ENCODE measurements at places on chromosomes 12 and 14.

- no peak for DNase-seq
These were observed 233.8 kb upstream of the SEL1L start for GRCh38 chr14:81767266-81767995.

DNA sequence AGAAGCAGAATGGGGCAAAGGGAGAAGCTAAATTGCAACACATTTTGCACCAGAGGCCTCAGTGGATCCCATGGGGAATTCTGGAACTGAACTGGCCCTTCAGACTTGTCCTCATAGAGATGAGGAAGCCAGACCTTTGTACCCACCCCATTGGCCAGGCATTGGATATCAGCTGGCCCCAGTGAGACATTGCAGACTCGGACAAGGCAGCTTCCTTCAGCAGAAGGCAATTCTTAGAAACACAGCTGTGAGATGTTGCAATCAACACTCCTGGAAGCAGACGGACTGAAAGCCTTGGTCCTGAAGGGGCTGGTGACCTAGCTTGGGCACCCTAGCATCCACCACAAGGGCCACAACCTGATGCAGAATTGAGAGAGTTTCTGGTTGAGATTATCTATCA, 218.1 kb downstream of the MSRB3 start:
- no peak for DNase-seq

- DNase-seq, result no peak
These were observed 537 bp downstream of the NFE2 start for GRCh38 chr12:54300225-54300731.

GRCh38 chr14:86613126-86613525, 1083.2 kb downstream of the FLRT2 start:
- no peak for DNase-seq

DNA sequence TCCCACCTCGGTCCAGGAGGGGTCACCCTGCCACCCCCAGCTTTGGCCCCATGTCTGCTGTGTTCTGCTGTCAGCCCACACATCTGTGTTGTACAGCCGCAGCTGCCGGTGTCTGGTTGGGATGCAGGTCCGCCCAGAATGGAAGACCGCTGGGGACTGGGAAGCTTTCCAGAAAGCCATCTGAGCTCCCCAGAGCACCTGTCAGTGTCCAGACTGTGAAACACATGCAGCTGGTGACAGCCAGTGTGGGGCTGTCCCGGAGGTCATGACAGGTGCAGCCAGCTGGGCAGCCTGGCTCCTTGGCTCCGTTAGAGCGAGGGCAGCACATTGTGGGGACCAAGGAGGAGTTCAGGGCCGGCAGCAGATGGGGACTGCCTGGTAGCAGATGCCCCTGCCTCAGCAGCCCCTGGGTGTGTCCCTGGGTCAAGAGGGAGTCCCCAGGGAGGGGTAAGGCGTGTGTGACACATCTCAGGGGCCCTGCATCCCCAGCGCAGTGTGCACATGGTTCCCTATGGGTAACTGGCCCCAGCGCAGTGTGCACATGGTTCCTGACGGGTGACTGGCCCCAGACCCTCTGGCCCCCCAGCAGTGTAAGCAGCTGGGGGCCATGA, 16.4 kb downstream of the CEP170B start:
- peak; percentile 56 for DNase-seq

DNA sequence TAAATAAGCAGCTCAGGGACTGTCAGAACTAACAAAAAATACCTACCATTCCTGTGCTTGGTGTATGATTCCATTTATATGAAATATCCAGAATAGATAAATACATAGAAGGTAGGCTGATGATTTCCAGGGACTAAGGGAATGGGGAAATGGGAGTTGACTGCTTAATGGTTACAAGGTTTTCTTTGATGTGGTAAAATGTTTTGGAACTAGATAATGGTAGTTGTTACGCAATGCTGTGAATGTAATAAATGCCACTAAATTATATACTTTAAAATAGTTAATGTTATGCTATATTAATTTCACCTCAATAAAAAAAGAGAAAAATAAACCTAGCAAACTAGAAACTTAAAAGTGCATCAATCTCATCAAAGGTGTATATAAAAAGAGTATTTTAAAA, 41.1 kb downstream of the CEP83 start:
- no peak for DNase-seq

- DNase-seq, result no peak
These were observed 16.7 kb upstream of the TTC9 start for GRCh38 chr14:70624972-70625371.

- peak; percentile 82 for DNase-seq
These were observed 3.4 kb upstream of the ARHGAP5 start for GRCh38 chr14:32073537-32074189.

DNA sequence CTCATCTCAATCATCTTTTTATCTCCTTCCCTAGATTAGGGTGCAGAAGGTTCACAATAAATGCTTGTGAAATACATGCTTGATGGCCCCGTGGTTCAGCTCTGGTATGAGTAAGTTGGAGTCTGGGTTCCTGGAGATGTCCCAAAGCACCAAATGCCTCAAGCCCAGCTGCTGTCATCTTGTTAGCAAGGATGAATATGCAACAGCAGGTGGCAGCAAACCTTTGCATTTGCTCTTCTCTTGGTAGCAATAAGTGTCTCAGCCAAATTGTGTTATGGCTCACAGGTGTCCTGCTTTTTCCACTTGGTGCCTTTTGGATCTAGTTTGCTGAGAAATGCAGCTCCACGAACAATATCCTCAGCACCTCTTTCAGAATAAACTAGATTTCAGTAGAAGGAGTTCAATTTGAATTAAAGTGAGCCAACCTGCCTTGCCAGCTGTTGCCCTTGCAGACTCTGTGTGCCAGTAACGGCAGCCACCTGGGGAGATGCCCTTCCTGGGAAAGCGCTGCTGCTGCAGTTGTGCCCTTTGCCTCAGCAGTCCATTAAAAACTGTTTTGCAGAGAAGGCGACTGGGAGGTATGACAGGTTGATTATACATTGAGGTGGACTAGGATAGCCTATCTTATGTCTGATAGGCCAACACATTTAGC, 417.3 kb downstream of the SNAPC1 start:
- DNase-seq, result peak; percentile 35

DNA sequence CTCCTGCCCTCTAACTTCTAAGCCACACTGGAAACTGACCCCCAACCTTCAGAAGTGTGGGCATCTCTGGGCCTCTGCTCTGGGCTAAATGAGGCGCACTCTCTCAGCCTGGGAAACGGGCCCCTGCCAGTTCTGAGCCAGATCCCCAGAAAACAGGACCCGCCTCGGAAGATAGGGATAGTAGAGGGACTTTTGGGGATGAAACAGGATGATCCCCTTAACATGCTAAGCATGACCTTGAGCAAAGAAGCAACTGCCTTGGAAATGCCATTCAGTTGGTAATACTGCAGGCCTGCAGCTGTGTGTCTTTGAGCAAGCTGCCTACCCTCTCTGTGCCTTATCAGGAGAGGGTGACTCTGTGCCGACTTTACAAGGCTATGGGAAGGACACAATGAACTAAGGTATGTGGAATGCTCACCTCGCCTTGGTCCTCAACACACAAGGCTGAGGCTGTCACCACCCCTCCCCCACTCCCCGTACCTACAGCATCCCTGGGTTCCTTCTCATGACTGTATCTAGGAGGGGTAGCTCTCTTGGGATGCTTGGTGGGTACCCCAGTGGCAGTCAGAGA, 54.0 kb downstream of the NCOR2 start:
- DNase-seq, result no peak

GRCh38 chr14:48473944-48474343, 798.5 kb upstream of the MDGA2 start:
- DNase-seq, result no peak

GRCh38 chr14:22282417-22282816, 306.6 kb downstream of the DAD1 start:
- DNase-seq, result no peak

GRCh38 chr12:9925705-9926393, 6.3 kb downstream of the CLEC2A start:
- DNase-seq, result peak; percentile 10

GRCh38 chr14:99930420-99931274, 134.6 kb upstream of the EVL start:
- no peak for DNase-seq

GRCh38 chr12:45468751-45469615, 253.1 kb downstream of the ANO6 start:
- no peak for DNase-seq

DNA sequence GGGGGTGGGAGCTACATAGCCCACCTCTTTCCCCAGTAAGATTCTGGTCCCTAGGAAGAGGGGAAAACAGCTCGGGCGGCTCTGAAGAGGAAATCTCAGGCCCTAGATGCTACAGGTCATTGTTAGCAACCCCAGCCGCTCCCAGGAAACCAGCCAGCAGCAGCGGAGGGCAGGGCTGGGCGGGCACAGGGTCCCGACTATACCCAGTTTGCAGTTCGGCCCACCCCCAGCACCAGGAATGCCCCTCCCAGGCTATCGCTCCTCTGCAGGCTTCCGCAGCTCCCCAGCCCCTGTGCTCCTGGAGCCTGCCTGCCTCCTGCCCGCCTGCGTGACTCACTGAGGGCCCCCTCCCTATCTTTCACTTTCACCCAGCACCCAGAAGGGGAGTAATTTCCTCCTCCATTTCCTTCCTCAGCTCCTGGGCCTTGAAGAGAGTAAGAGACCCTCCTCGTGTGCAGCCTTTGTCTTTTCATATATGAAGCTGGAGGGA, 27.2 kb upstream of the PNMA1 start:
- DNase-seq, result no peak

DNA sequence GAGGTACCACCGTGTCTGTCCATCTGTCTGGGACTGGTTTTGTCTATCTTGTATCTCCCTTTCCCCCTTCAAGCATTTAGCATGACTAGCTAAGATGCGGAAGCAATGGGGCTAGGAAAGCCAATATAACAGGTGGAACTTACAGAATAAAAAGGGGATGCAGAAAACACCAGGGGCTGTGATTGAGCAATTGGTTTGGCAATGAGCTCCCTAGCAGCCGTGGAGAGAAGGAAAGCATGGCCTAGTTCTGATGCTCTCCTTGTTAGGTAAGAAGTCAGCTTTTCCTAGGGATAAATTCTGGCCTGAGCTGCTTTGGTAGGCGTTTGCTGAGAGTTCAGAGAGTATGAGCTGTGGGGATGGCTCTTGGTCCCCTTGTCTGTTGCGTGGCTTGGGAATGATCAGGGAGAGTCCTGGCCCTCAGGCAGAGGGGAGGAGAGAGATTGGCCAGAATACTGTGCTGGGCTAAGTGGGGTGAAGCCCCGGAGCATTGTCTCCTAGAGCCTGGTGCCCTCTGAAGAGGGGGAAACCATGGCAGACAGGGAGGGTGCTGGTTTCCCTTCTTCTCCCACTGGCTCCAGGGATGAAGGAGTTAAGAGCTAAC, 7.1 kb downstream of the SETD1B start:
- no peak for DNase-seq

- no peak for DNase-seq
These were observed 46.8 kb downstream of the LRIG3 start for GRCh38 chr12:58873496-58873895.

DNA sequence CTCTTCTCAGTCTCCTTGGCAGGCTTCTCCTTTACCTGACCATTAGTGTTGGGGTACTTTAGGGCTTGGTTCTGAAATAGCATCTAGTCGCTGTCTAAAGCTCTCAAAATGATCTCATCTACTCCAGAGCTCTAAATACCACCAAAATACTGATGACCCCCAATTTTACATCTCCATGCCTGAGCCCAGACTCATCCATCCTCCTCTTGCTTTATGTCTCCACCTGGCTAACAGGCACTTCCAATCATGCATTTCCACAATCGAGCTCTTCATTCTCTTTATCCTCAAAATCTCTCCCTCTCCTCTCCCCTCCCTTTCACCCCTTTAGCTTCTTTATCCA, 40.5 kb upstream of the PTGR2 start:
- no peak for DNase-seq

DNA sequence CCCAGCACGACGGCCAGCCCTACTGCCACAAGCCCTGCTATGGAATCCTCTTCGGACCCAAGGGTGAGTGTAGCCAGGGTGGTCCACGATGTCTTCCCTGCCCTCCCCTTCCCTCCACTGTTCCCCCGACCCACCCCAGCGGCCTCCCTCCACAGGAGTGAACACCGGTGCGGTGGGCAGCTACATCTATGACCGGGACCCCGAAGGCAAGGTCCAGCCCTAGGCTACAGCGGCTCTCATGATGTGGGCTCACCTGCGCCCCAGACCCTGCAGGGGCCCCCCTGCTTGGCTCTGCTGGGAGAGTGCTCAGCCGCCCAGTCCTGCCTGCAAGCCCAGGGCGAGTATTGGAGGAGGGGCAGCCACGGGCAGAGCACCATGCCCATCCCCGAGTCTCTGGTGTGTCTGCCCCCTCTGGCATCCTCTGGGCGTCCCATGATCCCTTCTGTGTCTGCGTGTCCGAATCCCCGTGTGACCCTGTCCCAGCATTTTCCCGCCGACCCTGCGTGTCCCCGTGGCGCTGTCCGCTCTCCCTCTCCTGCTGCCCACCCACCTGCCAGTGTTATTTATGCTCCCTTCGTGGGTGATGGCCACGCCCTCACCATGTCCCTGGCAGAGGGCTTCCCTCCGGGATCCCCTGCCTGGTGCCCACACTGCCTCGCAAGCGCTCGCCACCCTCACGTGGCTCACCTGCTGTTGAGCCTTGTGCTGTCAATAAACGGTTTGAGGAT, 5.0 kb downstream of the CRIP2 start:
- no peak for DNase-seq

GRCh38 chr12:68097386-68097785, 62.2 kb downstream of the IFNG start:
- DNase-seq, result no peak

Data from SK-N-DZ (cell line).